ENCODE measurements at places on chromosomes 4 and X. TPM values are rescaled to one million over a fixed set of nuclear protein-coding genes. Genes with fewer than 3 reads are reported as not detected.
A peak's percentile ranks its signal among the peaks of the same experiment; 100 is the strongest.

DNA sequence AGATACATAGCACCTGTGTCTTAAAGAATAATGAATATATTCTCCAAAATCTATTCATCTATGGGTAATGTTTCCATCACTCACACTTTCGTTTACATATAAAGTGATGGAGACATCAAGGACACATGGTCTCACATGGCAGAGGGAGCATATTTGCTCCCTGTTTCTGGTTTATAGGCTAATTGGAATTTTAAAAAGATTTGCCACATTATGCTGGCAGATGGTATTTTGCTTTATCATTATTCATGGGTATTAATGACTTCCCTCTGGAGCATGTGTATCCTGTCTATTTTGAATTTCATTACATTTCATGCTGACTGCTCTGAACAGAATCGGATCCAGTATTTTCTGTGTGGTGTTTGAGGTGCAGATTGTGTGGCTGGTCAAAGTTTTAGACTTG, 79.0 kb downstream of the PDGFRA start:
- no peak for DNase-seq
- no peak overlapping the region for H3K4me3 ChIP-seq
- no peaks in the 10 kb centered on the region for H3K36me3 ChIP-seq
- H3K27ac ChIP-seq: no peak overlapping the region
- no peaks in the 10 kb centered on the region for H3K4me1 ChIP-seq
- no peaks in the 10 kb centered on the region for H3K27me3 ChIP-seq

GRCh38 chrX:19625612-19626011, 110.3 kb upstream of the MAP3K15 start:
- H3K27me3 ChIP-seq: no peaks in the 10 kb centered on the region
- no peaks in the 10 kb centered on the region for H3K4me1 ChIP-seq
- no peak overlapping the region for H3K4me3 ChIP-seq
- no peak overlapping the region for H3K27ac ChIP-seq
- DNase-seq: no peak

- no peaks in the 10 kb centered on the region for H3K4me1 ChIP-seq
- no peak overlapping the region for H3K4me3 ChIP-seq
- no peak overlapping the region for H3K27ac ChIP-seq
- no peaks in the 10 kb centered on the region for H3K36me3 ChIP-seq
Observed at GRCh38 chrX:3589474-3589873, 124.0 kb downstream of the PRKX start.

DNA sequence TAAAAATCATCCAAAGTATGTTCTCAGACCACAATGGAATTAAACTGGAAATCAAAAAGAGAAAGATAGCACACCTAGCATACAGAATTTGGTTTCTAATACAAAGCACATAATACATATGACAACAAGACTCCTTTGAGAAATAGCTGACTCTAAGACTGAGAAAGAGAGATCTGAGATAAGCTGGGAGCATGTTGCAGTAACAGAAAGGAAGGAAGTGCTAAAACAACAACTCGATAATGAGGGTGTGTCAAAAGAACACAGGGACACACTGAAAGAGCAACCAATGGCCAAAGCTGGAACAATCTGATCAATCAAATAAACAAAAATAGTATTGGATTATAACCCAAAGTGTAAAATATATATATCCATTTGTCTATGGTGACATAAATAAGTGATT, 586.6 kb downstream of the C4orf33 start:
- H3K27ac ChIP-seq: no peak overlapping the region
- H3K36me3 ChIP-seq: no peaks in the 10 kb centered on the region
- no peaks in the 10 kb centered on the region for H3K27me3 ChIP-seq
- no peak for DNase-seq
- no peak overlapping the region for H3K4me3 ChIP-seq

DNA sequence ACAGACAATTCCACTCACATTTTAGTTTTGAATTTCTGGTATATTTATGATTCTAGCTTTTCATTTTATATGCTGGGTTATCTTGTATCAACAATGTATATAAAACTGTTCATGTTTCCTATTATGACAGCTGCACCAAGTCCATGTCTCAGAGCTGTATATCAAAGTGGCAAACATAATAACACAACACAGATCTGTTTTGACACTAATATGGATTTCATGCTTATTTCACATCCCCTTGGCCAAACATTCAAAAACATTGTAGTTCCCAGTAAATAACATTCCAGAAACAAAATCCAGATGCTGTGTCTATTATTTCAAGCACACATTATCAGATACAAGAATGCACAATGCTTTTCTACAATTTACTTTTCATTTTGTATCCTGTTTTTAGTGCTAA, 380.6 kb upstream of the MAGEB2 start:
- H3K27ac ChIP-seq: no peak overlapping the region
- no peak overlapping the region for H3K4me3 ChIP-seq
- H3K4me1 ChIP-seq: no peaks in the 10 kb centered on the region
- no peaks in the 10 kb centered on the region for H3K36me3 ChIP-seq
- H3K27me3 ChIP-seq: no peaks in the 10 kb centered on the region
- DNase-seq: no peak

GRCh38 chr4:123621072-123621705, 224.6 kb downstream of the SPRY1 start:
- H3K4me3 ChIP-seq: no peak overlapping the region
- H3K27me3 ChIP-seq: no peaks in the 10 kb centered on the region
- no peaks in the 10 kb centered on the region for H3K36me3 ChIP-seq
- DNase-seq: no peak
- peak overlapping the region; percentile 46 for H3K27ac ChIP-seq
- H3K4me1 ChIP-seq: peaks cover 10% of the 10 kb centered on the region

DNA sequence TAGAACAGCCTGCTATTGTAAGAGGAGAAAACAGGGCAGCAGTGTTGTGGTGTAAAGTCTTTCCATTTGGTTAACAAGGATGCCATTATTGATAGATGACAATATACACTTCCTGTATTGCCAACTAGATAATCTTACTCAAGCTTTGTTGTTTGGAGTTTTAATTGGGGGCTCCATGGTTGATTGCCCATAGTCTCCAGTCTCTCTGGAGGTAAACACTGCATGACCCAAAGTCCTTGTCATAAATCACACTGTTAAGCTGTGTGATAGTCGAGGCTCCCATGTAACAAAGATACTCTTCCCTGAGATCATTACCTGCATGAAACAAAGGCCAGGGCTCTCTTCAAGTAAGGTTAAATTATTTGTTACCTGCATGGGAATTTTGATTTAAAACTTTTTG, 394.6 kb downstream of the C4orf33 start:
- H3K36me3 ChIP-seq: no peaks in the 10 kb centered on the region
- H3K27ac ChIP-seq: no peak overlapping the region
- H3K27me3 ChIP-seq: no peaks in the 10 kb centered on the region
- DNase-seq: no peak

DNA sequence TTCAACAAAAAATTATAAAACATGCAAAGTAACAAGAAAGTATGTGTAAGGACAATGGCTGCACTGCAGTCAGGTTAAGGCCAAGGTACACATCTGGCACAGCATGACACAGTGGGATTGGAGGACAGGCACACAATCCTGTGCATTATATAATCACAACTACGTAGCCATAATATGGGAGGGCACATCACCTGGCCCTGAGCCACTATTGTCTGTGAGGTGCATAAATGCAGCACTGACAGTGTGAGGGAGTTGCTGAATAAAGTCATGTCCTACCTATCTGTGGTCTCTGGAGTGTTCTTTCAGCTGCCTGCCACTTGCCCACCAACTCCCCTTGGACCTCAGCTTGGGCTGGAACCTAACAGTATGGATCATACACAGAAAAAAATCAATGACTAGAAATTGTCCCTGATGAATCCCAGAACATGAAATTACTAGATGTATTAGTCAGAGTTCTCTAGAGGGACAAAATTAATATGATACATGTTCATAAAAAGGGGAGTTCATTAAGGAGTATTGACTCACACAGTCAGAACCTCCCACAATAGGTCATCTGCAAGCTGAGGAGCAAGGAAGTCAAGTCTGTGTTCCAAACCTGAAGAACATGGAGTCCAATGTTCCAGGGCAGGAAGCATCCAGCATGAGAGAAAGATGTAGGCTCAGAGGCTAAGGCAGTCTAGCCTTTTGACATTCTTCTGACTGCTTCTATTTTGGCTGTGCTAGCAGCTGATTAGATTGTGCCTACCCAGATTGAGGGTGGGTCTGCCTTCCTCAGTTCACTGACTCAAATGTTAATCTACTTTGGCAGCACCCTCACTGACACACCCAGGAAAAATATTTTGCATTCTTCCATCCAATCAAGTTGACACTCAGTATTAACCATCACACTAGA, 46.4 kb upstream of the KCTD8 start:
- no peak for DNase-seq
- no peaks in the 10 kb centered on the region for H3K27me3 ChIP-seq
- H3K4me1 ChIP-seq: no peaks in the 10 kb centered on the region
- H3K27ac ChIP-seq: no peak overlapping the region

DNA sequence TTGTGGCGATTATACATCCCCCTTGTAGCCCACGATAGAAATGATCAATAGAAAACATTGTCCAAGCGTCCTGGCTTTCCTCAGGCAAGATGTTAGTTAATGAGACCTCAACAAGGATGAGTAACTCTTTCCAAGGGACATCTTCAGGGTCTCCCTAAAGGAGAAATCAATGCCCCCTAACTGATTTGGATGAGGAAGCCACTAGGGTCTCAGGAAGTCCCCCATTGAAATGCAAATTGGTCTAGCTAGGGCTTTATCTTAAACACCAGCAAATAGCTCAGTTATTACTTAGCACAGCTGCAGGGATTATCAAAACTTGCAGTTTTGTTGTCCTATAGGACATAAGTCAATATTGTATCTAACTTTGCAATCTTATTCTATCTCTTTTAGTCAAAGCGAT, 721.5 kb downstream of the IL1RAPL1 start:
- H3K27ac ChIP-seq: no peak overlapping the region
- no peaks in the 10 kb centered on the region for H3K4me1 ChIP-seq
- no peak for DNase-seq
- no peaks in the 10 kb centered on the region for H3K27me3 ChIP-seq
- no peaks in the 10 kb centered on the region for H3K36me3 ChIP-seq

DNA sequence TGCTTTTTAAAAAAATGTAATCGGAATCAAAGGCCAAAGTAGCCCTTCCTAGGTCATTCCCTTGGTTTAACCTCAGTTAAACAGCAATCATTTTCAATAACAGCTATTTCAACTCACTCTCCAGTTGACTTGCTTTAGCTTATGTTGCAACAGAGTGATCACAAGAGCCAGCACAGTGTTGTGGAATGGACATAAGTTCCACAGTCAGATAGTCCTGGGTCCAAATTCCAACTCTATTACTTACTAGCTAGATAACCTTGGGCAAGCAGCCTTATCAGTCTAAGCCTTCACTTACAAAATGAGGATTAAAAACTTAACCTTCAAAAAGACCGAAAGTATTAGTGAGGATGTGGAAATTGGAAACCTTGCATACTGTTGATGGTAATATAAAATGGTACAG, 9.2 kb upstream of the GPC3 start:
- H3K36me3 ChIP-seq: no peaks in the 10 kb centered on the region
- no peaks in the 10 kb centered on the region for H3K27me3 ChIP-seq

- no peaks in the 10 kb centered on the region for H3K27me3 ChIP-seq
- H3K36me3 ChIP-seq: no peaks in the 10 kb centered on the region
- H3K4me3 ChIP-seq: no peak overlapping the region
- peak overlapping the region; percentile 62 for H3K27ac ChIP-seq
- H3K4me1 ChIP-seq: no peaks in the 10 kb centered on the region
Observed at GRCh38 chr4:139207873-139208403, 30.9 kb upstream of the ELF2 start.

DNA sequence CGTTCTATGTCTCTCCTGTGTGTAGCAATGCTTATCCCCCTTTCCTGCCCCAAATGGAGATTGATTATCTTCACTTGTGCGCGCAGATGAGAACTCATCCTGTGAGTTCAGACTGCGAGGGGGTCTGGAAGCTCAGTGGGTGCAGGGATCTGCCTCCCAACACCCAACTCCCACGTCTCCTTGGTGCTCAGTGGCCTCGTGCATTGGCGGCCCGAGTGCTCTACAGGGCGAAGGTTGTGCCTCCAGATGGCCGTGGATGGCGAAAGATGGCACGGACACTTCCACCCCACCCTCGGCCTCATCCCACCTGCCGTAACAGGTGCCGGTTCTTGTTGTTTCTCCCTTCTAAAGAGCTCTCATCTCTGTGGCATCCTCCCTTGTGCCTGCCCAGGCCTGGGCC, 45.1 kb upstream of the SORCS2 start:
- H3K4me3 ChIP-seq: no peak overlapping the region
- no peak for DNase-seq
- no peak overlapping the region for H3K27ac ChIP-seq
- peaks cover 13% of the 10 kb centered on the region for H3K27me3 ChIP-seq
- H3K4me1 ChIP-seq: no peaks in the 10 kb centered on the region

C4orf50 gene
- not detected for total RNA-seq

LRAT gene
- total RNA-seq: not detected

CLIC2 gene
- total RNA-seq: 13.3 TPM

RBM46 gene
- not detected for total RNA-seq

DDX53 gene
- not detected for total RNA-seq

SHROOM4 gene
- total RNA-seq: 4.7 TPM

HDAC8 gene
- total RNA-seq: 18.1 TPM

RASL11B gene
- total RNA-seq: not detected

GPRIN3 gene
- 1.2 TPM for total RNA-seq
